ENCODE measurements at places on chromosomes 3 and 15.

GRCh38 chr15:91040856-91041255, 18.5 kb upstream of the VPS33B start:
- DNase-seq, result no peak

DNA sequence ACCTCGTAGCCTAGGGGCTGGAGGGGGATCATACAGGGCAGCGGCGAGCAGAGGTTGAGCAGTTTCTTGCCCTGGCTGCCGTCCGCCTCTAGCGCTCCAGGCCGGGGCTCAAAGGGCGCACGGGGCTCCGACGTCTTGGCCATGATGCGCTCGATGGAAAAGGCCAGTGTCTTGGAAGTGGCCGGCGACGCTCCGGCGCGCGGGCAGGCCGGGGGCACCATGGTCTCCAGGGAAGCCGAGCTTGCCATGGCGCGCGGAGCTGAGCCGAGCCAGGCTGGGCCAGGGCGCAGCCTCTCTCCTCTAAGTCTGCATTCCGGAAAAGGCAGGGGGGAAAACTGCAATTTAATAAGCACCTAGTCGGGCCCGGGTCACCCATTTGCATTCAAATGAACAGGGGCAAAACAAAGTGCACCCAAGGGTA, 719 bp downstream of the FEZF2 start:
- no peak for DNase-seq

DNA sequence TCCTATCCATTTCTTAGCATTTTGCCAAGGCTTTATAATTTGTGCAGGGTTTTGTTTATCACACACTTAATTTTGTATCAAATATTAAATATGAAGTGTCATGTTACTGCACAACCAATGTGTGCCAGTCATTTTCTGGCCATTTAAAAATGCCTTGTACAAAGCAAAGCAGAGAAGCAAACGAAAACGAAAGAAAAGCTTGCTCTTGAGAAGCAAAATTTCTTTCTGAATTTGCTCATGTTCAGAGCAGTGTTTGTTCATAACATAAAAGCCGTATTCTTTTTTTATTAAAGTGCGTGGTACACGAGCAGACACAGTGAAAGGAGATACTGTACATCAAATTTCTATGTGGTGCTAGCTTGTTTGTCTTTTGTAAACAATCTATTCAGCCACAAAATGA, 792.6 kb downstream of the NAALADL2 start:
- no peak for DNase-seq

DNA sequence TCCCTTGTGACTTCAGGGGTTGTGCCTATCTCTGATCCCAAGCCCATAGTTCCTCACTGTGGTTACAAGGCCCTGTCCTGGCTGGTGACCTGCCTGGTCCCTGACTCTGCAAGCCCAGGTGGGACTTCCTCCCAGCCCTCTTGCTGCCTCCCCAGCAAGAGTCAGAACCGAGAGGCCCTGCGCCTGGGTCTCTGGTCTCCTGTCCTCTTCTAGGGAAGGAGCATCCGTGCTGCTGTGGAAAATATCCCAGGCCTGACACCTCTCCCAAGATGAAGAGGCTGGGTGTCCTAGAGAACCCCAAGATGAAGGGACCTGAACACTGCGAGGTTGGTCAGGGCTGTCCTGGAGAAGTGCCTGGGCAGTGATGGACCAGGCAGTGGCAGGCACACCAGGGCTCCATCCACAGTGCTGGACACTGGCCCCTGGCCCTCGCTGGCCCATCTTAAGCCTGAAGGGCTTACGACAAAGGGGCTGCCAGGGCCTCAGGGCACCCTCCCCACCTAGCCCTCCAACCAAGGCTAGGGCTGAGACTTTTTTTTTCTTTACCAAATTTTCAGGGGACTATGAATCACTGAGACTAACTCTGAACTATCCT, 32.7 kb downstream of the PTH1R start:
- DNase-seq, result no peak

GRCh38 chr15:72203507-72203837, 5.9 kb upstream of the GRAMD2A start:
- DNase-seq, result no peak

DNA sequence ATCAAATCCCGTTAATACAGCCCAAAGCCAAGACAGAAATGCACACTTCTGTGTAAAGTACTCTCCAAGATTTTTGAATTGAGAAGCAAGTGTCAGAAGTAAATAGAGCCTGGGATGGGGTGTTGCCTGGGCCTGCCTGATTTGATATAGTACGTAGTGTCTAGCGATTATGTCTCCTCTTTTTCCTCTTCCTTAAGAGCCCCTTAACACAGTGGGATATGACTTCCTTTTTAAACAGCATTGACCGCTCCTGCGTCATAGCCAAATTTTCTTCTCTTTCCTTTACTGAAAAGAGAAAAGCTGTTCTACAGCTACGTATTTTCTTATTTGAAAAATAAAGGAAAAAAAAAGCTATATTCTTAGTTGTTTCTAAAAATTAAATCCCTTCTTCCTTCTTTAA, 97.7 kb downstream of the PLCL2 start:
- no peak for DNase-seq

DNA sequence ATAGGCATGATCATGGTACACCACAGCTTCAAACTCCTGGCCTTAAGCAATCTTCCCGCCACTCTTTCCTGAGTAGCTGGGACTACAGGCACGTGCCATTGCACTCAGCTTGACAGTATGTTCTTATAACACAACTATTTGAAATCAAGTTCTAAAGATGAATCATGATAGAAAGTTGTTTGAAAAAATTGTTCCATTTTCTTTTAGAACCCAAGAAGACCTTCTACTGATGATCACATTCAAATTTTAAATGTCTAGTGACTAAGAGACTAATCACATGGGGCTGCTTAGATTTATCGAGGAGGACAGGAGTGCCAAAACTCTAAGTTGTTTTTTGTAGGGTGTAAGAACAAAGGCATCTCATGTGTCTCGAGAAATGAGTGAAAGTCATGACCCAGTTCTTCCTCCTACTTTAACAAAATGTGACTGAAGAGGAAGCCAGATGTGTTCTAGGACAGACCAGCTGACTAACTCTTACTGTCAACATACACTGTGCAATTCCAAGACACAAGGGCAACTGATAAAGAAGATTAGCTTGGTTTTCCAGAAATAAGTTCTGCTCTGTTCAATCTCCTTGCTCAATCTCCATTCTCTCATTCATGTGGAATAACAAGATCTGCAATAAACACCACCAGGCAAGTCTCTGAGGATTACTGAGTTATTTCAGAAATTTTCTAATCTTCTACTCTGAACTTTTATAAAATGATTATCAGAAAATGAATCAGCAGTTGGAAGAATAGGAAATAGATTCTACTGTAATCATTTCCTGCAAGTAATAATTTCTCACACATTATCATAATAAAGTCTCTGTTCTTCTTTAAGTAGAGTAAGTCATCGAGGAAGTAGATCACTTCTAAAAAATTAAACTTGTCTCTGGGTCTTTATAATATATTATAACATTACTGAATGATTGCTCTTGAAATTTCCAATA, 122.6 kb upstream of the CCNL1 start:
- no peak for DNase-seq

- DNase-seq, result no peak
Observed at GRCh38 chr3:128271536-128272332, 118.5 kb downstream of the EEFSEC start.

- no peak for DNase-seq
Observed at GRCh38 chr3:45087155-45087554, 59.0 kb downstream of the CDCP1 start.
